CD4-positive, alpha-beta T cell treated with Interleukin-21 for 1 hour (primary cell): ENCODE measurements at places on chromosomes 1 and 21.

GRCh38 chr1:230140221-230141020, 73.4 kb downstream of the GALNT2 start:
- no peak for DNase-seq

DNA sequence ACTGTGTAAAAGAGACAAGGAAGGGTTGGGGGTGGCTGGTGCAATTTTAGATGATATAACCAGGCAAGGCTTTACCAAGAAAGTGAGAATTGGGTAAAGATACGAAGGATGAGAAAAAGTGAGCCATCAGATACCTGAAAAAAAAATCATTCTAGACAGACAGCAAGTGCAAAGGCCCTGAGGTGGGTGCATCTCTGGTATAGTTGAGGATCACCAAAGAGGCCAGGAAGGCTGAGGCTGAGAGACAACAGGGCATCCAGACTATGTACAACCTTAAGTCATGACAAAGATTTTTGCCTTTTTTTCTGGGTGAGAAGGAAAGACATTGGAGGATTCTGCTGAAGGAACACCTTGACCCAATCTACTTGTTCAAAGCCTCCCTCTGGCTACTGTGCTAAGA, 29.9 kb downstream of the RXRG start:
- no peak for DNase-seq

DNA sequence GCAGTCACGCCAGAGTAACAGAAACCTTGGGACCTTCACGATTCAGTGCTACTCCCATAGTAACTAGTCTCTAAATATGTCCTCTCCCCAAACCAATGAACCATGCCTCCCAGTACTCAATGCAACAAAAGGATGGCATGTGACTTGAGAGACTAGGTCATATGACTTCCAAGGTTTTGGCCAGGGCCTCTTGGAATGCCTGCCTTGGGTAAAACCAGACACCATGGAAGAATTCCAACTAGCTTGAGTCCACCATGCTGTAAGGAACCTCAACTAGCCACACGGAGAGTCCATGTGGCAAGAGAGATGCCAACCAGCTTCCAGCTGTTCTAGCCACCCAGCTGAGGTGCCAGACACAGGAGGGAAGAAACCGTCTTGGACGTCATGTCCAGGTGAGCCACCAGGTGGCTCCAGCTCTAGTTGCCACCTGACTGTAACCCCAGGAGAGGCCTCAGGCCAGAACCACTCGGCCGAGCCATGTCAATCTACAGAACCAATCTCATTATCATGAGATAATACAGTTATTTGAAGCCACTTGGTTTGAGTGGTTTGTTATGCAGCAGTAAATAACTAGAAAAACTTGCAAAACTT, 115.0 kb downstream of the SYF2 start:
- no peak for DNase-seq

GRCh38 chr1:225651872-225652728, 823 bp downstream of the ENAH start:
- no peak for DNase-seq

GRCh38 chr1:23188434-23188884, 19.8 kb upstream of the LUZP1 start:
- no peak for DNase-seq

- no peak for DNase-seq
Measured at GRCh38 chr1:16608838-16609560, 4.4 kb downstream of the NBPF1 start.

DNA sequence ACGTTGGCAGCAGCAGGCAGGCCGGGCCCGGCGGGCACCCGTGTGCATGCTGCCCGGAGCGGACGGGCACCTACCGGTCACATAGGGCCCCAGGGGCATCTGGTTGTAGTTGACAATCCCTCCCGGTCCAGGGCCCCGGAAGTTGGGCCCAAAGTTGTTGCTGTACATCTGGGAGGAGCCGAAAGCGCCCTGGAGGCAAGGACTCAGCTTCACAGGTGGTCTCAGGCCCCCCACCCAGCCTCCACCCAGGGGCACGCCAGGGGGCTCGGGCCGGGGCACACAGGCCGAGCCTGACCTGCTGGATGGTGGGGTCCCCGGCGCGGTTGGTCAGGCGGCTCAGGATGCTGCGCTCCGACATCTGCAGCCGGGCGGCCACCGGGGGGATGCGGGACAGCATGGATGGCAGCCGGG, 60.6 kb downstream of the KCNAB2 start:
- no peak for DNase-seq

- no peak for DNase-seq
Measured at GRCh38 chr1:119954476-119955422, 58.4 kb upstream of the ADAM30 start.

GRCh38 chr21:29904359-29905282, 35.2 kb downstream of the GRIK1 start:
- no peak for DNase-seq

DNA sequence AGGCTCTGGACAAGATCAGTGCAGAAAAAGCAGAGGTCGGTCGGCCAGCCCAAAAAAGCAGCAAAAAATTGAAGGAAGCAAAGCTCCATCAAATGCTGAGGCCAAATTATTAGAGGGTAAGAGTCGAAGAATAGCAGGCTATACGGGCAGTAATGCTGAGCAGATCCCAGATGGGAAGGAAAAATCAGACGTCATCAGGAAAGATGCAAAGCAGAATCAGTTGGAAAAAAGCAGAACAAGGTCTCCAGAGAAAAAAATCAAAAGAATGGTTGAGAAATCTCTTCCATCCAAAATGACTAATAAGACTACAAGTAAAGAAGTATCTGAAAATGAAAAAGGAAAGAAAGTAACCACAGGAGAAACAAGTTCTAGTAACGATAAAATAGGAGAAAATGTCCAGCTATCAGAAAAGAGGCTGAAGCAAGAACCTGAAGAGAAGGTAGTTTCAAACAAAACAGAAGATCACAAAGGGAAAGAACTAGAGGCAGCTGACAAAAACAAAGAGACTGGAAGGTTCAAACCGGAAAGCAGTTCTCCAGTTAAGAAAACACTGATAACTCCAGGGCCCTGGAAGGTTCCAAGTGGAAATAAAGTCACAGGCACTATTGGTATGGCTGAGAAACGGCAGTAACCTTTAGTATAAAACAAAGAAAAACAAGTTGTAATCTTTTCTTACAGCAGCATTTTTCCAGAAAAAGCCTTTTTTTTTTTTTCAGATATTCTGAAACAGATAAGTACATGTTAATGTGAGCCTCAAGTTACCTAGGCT, 75.7 kb downstream of the PHTF1 start:
- DNase-seq, result no peak

- DNase-seq, result no peak
Measured at GRCh38 chr1:160491017-160491416, 32.0 kb downstream of the SLAMF6 start.

DNA sequence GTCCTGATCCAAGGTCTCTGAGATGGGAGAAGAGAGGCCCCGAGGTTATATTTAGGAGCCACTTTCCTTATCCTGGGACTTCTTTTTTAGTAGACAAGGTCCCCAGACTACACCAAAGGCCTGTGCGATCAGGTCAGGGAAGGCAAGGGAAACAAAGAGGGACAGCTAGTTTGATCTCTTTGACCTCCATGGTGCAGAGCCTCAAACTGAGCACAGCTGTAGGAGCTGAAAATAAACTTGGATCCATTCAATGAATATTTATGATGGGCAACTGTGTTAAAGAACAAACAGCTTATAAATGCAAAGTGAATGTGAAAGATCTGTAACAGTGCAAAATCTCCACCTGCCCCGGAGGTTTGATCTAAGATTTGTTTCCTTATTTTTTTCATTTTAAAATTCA, 256.6 kb downstream of the DYRK1A start:
- no peak for DNase-seq

DNA sequence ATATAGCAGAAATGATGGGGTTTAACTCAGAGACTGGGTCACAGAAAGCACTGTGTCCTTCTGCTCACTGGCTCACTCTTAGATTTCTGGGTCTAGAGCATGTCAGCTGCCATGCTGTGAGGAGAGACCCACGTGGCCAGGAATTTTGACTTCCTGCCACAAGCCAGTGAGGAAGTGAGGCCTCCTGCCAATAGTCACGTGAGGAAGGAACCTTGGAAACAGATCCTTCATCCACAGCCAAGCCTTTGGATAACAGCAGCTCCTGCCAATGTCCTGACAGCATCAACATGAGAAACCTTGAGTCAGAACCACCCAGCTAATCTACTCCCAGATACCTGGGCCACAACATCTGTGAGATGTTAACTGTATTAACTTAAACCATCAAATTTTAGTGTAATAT, 114.5 kb upstream of the PLPPR5 start:
- no peak for DNase-seq

DNA sequence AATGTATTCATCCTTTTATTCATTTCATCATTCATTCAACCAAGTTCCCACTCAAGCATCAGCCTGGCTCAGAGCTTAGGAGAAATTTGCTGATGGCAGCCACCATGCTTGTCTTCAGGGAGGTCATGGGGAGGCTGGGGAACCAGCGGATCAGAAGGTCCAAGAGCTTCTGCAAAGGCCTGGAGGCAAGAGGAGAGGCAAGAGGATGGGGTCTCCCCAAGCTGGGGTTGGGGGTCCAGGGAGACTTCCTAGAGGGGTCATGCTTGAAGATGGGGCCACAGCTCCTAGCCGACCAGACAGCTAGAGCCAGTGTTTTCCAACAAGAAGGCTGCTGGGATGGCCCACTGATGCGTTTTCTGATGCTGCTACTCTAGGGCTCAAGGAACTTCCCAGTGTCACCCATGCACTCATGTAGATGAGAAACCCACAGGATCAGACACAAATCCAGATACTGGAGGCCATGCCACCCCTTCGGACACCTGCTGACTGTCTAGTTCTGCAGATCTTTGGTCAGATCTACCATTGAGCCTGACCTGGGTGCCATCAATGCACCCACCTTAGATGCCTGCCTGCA, 315.2 kb downstream of the AJAP1 start:
- DNase-seq, result no peak
